Type B pancreatic cell (in vitro differentiated cells): ENCODE measurements at places on chromosomes 1 and 21. TPM values are rescaled to one million over a fixed set of nuclear protein-coding genes. Genes with fewer than 3 reads are reported as not detected.

DNA sequence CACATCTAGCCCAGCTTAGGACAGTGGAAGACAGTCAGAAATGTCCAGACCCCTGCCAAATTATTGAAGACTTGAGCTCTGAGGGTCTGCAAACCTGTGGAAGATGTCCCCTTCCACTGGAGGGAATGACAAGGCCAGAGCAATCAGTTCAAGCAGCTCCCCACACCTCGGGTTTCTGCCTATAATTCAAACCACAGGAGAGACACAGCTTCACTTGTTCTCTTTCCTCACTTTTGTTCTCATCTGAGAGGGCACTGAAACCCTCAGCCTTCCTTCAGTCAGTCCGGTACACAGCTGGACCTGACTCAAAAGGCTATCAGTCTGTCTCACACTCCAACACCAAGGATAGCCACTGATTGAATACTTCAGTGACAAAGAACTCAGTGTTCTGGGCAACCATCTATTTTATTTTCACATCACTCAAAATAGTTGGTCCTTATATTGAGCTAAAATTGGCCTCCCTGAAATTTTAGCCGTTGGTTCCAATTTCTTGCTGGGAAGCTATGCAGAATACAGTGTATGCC is 70.1 kb downstream of the TENT5C start:
- DNase-seq = no peak

The BATF3 gene
- 0.55 and 0.72 TPM in 2 replicates for total RNA-seq

The U2AF1 gene
- 13.9 and 21.2 TPM in 2 replicates for total RNA-seq

The FBXO28 gene
- total RNA-seq = 26.1 and 27.9 TPM in 2 replicates

DNA sequence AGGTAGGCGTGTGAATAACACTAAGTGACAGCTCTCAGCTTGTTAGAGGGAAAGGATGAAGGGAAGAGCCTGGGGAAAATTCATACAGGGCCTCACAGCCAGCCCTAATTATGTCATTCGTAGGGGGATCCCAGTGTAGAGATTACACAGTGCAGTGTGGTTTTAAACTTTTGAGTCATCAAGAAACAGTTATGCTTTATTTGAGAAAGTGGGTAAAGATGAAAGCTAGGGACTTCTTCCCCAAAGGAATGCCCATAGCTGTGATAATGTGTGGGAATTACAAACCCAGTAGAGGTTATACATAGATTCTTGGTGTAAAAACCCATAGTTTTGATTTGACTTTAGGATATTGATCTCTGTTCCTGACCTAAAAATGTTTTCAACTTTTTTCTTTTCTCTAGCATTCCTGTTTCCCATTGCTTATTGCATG is 1.9 kb downstream of the TTF2 start:
- DNase-seq = no peak

DNA sequence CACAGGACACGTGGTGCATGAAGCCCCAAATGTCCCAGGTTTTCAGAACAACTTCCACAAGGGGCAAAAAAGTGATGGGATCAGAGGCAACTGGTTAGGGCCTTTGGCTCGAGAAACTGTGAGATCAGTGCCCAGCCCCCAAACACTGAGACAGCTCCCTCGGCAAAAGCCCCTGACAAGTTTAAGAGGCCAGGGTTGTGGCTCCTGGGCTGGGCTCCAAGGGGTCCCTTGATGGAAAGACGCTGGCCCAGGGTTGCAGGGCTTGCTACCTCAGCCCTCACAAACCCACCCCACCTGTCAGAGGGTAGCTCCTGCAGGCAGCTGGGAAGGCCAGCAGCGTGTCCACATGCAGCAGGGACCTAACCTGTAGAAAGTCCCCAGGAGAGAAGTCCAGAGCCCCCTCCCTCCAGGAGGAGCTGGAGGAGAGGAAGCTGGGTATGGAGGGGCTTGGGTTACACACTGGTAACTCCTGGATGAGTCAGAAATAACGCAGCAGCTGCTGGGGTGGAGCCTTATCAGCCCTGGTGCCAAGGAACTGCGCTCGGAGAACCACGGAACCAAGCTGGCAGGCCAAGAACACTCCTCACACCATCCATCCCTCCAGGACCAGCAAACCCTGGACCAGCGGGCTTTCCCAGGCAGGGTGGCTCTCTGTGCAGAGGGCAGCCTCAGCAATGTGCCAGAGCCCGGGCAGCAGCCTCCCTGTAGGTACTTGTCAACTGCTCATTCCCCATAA is 37.5 kb downstream of the CTNNBIP1 start:
- no peak for DNase-seq

The ALG14 gene
- total RNA-seq = 5.0 and 5.5 TPM in 2 replicates

The SLC6A17 gene
- total RNA-seq = 0.50 and 0.58 TPM in 2 replicates

GRCh38 chr1:154219541-154219940 is 1.2 kb upstream of the UBAP2L start:
- DNase-seq = no peak

GRCh38 chr1:32334864-32335534 is 1.0 kb downstream of the MARCKSL1 start:
- DNase-seq = peak; percentile 82

- no peak for DNase-seq
Observed at GRCh38 chr1:109373126-109373525, 24.6 kb downstream of the SORT1 start.

GRCh38 chr1:8026153-8026975 is at the start of gene ERRFI1:
Gene ERRFI1, minus strand, starts transcription at chr1:8026309. Its CDS starts 10,690 bp downstream, at chr1:8015619.
- DNase-seq = peak; percentile 99

DNA sequence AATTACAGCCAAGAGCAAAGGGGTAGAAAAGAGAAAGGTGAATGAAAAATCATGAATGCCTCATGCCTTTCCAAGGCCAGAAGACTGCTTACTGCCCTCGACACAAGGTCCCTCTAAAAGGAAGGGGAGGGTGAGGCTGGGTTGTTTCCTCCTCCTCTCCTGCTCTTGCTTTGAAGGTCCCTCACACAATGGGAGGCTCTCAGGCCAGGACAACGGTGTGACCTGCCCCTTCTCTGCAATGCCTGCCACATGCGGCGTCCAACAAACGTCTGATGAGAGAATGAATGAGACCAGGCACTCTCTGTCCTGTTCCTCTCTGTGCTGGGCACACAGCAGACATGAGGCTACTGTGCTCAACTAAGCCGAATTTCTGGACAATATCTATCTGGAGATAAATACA is 51.3 kb downstream of the SSBP3 start:
- DNase-seq = no peak

The AADACL4 gene
- not detected in 2 replicates for total RNA-seq

DNA sequence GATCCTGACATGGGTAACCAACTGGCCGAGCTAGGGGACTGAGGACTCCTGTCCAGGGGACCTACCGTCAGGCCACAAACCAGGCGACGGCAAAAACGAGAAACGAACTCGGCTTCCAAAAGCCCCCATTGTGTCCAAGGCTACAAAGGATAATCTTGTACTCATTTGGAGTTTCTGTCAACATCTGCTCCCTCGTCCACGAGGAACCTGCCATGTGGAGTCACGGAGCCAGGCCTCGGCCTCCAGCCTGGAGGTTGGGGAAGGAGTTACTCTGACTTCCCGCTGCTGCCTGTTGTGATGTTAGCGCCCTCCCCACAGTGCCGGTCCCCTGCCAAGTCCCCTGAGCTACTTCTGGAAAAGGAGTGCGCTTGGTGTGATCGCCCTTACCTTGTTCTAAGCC is 7.3 kb downstream of the KRTAP10-1 start:
- peak; percentile 56 for DNase-seq

DNA sequence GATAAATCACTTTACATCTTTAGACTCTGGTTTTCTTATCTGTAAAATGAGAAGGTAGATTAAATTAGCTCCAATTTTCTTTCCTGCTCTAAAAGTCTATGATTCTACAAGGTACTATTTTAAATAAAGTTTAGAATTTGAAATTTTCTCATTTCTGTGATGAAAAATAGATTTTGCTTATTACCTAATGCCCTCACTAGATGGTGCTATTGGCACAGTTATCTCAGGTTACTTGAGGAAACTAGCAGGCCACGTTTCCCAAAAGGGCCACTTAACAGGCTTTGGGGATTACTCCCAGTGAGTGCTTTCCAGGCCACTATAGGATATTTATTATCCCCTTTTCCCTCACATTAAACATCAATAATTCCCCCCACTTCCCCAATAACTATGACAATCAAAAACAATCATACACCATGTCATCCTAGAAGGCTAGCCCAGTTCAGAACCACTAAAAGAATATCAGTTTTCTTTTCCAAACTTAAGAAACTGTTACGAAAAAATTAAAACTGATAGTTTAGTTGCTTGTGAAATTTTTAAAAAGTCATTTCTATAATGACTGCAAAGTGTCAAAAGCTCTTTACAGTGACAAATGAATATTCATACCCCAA is 30.6 kb downstream of the OMA1 start:
- no peak for DNase-seq

GRCh38 chr1:169128562-169128961 is 22.1 kb downstream of the ATP1B1 start:
- DNase-seq = no peak

The OXCT2 gene
- total RNA-seq = 0.21 and 0.65 TPM in 2 replicates

DNA sequence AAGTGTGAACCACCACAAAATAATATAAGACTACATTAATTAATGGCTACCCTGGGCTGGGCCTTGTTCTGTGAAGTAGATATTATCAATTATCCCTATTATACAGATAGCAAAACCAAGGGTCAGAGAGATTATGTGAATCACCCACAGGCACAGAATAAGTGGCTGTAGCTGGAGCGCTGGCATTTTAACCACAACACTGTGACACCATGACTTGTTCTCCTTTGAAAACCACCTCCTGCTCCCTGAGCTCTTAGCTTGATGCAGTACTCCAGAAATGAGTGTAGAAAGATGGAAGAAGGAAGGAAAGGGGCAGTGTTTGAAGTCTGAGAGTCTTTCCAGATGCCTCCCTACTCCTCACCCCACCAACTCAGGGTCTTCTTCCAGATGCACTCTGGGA is 29.5 kb upstream of the JUN start:
- DNase-seq = no peak

- no peak for DNase-seq
Observed at GRCh38 chr21:15250384-15250783, 185.6 kb upstream of the NRIP1 start.

DNA sequence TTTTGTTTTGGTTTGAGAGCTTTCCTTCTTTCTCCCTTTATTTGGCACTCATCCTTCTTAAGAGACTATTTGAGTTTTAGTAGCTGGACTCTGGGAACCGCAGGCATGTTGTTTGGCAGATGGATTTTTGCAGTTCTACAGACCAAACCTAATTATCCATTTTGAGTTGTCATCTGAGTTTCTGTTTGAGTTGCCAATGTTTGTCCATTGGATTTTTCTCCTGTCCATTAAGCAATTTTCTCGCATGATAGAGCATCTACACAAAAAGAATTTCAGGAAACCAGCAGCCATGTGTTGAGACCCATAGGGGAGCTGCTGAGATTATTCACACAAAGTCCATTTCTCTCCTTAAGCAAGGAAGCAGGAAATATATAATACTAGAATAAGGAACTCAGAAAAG is 17.2 kb upstream of the CXADR start:
- DNase-seq = no peak

The SDF4 gene
- total RNA-seq = 116 and 136 TPM in 2 replicates

DNA sequence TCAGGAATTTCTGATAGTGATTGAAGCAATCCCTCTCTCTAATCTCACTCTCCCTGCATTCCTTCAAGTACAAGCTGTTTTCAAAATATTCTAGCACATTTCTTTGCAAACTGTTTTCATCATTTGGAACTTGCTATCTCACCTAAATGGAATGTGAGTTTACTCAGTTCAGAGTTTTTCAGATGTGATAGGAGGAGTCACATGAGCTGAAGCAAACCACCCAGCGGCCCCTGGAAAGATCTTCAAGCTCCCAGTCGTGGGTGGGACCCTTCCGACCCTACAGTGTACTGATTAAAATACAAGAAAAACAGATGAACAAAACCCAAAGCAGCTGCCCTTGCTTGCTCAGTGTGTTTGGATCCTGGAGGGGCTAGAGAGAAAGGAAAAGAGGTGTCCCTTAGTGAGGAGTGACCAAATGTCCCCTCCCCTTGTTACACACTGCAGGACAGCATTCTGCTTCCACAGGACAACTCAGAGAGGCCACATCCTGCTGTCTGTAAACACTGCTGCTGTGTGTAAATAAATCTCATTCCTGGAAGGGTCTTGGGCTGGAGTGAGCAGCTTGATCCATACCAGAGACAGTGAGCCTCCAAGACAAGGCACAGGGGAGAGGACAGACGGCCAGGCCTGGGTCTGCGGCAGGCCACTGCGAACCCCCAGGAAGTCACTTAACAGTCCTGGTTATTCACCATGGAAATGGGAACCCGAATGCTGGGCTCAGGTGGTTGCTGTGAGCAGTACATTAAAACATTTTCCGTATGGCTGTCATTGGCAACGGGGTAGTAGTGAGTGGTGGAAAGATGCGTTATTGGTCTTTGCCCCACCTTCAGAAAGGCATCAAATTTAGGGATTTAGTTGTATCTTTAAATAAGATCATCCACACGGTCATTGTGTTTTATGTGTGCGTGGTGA is 229.2 kb downstream of the RHOU start:
- no peak for DNase-seq

The PEX19 gene
- 50.4 and 66.9 TPM in 2 replicates for total RNA-seq

- no peak for DNase-seq
Observed at GRCh38 chr1:116943438-116943837, 33.7 kb downstream of the PTGFRN start.

DNA sequence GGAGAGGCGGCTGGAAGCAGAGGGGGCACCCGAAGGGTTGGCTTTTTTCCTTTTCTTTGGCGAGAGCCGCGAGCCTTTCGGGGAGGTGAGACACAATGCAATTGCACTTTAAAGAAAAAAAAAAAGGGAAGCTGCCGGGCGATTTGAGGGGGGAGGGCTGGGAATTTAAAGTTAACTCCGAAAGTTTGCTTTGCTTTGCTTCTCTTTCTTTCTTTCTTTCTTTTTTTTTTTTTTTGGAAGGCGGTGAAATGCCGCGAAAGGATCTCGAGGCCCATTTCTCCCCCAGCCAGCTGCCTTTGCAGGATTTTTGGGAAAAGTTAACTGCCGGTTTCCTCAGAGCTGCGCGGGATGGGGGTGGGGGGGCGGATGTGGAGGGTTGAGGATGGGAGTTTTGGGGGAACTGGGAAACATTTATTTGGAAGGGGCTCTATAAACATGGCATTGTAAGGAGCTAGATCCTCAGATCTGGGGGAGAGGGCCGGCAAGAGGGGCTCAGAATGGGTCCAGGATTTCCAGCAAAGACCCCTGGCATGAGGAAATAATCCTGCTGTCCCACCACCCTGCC is 997 bp downstream of the ZNF362 start:
- no peak for DNase-seq

DNA sequence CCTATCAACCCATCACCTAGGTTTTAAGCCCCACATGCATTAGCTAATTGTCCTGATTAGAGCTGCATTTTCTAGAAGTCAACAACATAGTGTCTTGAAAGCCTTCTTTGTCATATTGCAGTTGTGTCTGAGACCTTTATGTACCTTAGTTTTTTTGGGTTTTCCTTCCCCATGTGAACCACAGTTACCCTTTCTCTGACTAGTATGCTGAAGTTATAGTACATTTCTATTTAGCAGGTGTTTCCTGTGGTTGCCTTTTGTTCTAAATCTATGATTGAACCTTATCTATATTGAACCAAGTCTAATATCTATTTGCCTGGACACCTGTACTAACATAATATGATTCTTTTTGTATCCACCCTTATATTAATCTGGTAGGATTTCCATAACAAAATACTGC is 135.6 kb downstream of the ST6GALNAC3 start:
- no peak for DNase-seq

- no peak for DNase-seq
Observed at GRCh38 chr1:41666981-41667631, 182.6 kb upstream of the EDN2 start.
